ENCODE measurements at places on chromosomes 5 and 9.

- DNase-seq = no peak
These were observed 139.9 kb upstream of the PRLR start for GRCh38 chr5:35369965-35370790.

DNA sequence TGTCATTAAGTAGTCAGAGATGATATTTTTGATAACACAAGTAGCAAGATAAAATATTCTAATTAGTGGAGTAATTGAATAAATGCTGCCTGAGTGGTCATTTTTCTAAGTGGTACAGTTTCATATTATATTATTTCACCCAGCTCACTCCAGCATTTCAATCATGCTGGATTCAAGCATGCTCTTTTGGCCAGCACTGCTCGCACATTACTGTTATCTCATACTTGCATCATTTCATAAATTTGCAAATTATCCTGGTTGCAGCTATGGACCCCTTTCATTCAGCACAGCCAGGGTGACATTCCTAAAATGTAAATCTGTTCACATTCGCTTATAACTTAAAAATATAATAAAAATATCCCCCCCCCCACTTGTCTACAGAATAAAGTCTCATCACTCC lies 520.8 kb upstream of the CYLC2 start:
- no peak for DNase-seq

- no peak for DNase-seq
These were observed 20.1 kb upstream of the CPLX2 start for GRCh38 chr5:175851311-175851710.

- DNase-seq = no peak
These were observed 399.4 kb downstream of the ARRDC3 start for GRCh38 chr5:90983711-90984124.

- no peak for DNase-seq
These were observed 25.0 kb downstream of the FBXW2 start for GRCh38 chr9:120768247-120768646.

DNA sequence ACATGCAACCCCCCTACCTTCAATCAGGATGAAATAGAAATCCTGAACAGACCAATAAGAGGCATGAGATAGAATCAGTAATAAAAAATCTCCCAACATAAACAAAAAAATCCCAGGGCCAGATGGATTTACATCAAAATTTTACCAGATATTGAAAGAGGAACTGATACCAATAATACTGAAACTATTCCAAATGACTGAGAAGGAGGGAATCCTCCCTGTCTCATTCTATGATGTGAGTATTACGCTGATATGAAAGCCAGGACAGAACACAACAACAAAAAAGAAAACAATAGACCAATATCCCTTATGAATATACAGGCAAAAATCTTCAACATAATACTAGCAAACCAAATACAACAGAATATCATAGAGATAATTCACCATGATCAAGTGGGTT lies 109.0 kb upstream of the SMC2 start:
- no peak for DNase-seq

DNA sequence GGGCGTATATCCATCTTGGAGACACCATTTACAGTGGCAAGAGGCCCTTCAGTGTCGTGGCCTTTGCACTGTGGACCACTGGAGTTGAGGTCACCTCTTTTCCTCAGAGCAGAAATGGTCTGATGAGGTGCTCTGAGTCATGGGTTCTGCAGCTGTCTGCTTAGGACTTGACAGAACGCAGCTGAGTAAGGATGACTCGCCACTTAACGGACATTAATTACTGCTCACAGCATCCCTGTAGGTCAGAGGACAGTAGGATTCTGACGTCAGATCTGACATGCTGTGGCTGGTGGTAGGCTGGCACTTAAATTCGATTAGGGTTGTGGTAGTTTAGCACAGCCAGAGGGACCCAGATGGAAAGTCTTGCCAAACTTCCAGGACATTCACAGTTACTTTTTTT lies 479.4 kb downstream of the DMAC1 start:
- no peak for DNase-seq

DNA sequence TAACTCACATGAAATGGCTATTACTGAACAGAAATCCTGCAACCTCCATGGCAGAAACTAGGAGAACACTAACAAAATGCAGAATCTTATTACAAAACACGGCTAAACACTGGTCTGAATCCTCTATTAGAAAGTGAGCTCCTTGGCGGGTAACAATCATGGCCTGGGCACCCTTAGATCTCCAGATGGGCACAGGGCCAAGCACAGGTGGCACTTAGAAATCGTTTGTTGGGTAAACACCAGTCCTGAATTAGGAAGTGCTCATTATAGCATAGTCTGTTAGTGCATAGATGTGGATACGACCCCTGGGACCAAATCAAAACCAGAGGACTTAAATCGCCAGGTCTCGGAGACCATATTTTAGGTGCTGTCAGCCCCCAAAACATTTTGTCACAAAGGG lies 14.4 kb downstream of the VDAC1 start:
- DNase-seq = no peak

GRCh38 chr9:127890053-127890452 lies 9.3 kb downstream of the ST6GALNAC6 start:
- no peak for DNase-seq

DNA sequence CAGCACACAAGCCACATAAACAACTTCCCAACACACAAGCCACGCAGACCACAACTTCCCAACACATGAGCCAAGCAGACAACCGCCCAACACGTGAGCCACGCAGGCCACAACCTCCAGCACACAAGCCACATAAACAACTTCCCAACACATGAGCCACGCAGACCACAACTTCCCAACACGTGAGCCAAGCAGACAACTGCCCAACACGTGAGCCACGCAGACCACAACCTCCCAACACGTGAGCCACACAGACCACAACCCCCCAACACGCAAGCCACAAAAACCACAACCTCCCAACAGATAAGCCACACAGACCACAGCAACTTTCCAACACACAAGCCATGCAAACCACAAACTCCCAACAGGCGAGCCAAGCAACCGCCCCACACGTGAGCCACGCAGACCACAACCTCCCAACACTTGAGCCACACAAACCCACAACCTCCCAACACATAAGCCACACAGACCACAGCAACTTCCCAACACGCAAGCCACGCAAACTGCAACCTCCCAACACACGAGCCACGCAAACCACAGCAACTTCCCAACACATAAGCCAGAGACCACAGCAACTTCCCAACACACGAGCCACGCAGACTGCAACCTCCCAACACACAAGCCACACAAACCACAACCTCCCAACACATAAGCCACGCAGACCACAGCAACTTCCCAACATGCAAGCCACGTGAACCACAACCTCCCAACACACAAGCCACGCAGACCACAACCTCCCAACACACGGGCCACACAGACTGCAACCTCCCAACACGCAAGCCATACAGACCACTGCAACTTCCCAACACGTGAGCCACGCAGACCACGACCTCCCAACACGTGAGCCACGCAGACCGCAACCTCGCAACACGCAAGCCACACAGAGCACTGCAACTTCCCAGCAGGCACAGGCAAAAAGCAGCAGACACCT lies 10.1 kb downstream of the BRD9 start:
- no peak for DNase-seq

DNA sequence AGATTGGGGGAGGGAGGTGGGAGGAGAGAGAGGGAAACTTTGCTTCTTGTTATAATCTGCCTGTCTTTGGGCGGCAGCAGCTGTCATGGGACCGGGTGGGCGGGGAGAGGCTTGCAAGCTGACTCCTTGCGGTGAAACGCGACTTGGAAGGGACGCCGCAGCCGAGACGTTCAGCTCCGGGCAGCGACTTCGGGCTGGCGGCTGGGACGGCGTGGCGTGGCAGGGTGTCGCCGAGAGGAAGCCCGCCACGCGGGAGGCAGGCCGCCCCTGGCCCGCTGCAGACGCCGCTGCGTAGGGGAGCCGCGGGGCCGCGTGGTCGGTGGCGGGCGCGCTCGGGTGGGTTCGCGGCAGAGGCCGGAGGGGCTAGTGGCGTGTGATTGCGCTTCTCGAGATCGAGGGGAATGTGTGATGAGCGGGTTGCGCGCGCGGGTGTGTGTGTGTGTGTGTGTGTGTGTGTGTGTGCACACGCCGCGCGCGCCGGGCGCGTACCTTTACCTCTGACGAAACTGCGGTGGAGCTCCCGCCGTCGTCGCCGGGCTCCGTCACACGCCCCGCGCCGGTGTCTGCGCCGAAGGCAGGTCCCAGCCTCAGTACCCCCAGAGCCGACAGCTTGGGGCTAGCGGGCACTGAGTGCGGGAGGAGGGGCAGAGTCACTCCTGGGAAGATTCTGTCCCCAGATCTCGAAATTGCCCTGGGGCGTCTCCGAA lies 1.7 kb downstream of the PPARGC1B start:
- peak; percentile 87 for DNase-seq

DNA sequence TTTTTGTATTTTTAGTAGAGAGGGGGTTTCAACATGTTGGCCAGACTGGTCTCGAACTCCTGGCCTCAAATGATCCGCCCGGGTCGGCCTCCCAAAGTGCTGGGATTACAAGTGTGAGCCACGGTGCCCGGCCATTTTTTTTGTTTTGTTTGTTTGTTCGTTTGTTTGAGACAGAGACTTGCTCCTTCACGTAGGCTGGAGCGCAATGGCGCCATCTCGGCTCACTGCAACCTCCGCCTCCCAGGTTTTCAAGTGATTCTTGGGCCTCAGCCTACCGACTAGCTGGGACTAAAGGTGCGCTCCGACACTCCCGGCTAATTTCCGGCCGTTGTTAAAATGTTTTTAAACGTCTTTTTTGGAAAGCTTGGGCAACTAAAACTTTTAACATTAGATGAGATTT lies 54.0 kb downstream of the SHOC1 start:
- DNase-seq = no peak

DNA sequence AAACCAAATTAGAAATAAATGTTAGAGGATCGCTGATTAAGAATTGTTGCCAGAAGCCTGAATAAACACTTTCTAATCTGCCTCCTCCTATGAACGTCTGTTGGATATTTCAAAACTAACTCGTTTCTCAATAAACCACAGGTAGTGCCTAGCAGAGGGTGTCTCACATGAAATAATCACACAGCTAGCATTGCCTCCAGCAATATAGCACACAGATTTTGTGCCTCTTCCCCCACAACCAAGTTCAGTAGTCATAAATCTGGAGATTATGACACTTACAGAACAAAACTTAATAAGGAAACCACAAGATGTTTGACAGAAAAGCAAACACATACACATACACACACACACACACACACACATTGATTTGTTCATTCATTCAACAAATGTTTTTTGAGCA lies 173.2 kb upstream of the CDH10 start:
- DNase-seq = no peak

- DNase-seq = peak; percentile 72
These were observed 177.2 kb downstream of the MAPKAP1 start for GRCh38 chr9:125529589-125530515.

DNA sequence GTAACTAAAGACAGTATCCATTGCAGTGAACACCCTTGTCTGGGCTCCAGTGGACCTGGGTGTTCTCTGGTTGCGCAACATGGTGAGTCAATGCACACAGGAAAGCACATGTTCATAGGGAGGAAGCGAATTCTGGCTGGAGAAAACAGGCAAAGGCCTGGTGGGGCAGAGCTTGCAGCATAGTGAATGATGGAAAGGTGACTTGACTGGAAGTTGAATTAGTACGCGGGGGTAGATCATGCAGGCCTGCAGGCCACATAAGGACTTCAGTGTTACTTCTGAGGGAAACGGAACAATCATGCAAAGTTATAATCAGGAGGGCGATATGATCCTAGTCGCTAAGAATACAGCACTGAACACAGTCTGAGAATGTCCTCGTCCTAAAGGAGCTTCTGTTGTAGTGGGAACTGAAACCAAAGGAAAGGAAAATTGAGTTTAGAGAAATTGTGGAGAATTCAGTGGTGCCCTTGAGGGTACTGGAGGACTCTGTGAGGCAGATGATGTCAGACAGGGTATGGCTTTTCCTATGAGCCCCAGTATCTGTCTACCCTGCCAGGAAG lies 71.9 kb upstream of the RANBP3L start:
- DNase-seq = no peak
